IMR-90 (cell line): ENCODE measurements at places on chromosomes 13 and 19. TPM values are rescaled to one million over a fixed set of nuclear protein-coding genes. Genes with fewer than 3 reads are reported as not detected.

- no peaks in the 10 kb centered on the region for H3K27me3 ChIP-seq
- H3K27ac ChIP-seq, result peak overlapping the region; percentile 95
- H3K4me3 ChIP-seq, result peak overlapping the region; percentile 59
- peaks cover 26% of the 10 kb centered on the region for H3K4me1 ChIP-seq
- DNase-seq, result peak; percentile 89
- peaks cover 10% of the 10 kb centered on the region; the same call in 1 of the 2 replicates for H3K36me3 ChIP-seq
Measured at GRCh38 chr19:58559275-58560006, 1.0 kb upstream of the UBE2M start.

GRCh38 chr19:7874076-7874896 lies at the start of gene PRR36:
Gene PRR36, minus strand, starts transcription at chr19:7874390. Its CDS starts 701 bp downstream, at chr19:7873689.
- no peaks in the 10 kb centered on the region for H3K36me3 ChIP-seq
- H3K4me3 ChIP-seq, result peak within 1 kb of the TSS; percentile 17; the same call in 1 of the 2 replicates
- H3K4me1 ChIP-seq, result peaks cover 9% of the 10 kb centered on the region; the same call in 1 of the 2 replicates
- peaks cover 32% of the 10 kb centered on the region for H3K27me3 ChIP-seq
- no peak for DNase-seq

- peaks cover 3% of the 10 kb centered on the region; the same call in 1 of the 2 replicates for H3K4me1 ChIP-seq
- no peak overlapping the region for H3K27ac ChIP-seq
- DNase-seq, result no peak
Measured at GRCh38 chr13:45184693-45185092, 16.2 kb downstream of the KCTD4 start.

Gene CYP4F8
- total RNA-seq, result not detected in 2 replicates

DNA sequence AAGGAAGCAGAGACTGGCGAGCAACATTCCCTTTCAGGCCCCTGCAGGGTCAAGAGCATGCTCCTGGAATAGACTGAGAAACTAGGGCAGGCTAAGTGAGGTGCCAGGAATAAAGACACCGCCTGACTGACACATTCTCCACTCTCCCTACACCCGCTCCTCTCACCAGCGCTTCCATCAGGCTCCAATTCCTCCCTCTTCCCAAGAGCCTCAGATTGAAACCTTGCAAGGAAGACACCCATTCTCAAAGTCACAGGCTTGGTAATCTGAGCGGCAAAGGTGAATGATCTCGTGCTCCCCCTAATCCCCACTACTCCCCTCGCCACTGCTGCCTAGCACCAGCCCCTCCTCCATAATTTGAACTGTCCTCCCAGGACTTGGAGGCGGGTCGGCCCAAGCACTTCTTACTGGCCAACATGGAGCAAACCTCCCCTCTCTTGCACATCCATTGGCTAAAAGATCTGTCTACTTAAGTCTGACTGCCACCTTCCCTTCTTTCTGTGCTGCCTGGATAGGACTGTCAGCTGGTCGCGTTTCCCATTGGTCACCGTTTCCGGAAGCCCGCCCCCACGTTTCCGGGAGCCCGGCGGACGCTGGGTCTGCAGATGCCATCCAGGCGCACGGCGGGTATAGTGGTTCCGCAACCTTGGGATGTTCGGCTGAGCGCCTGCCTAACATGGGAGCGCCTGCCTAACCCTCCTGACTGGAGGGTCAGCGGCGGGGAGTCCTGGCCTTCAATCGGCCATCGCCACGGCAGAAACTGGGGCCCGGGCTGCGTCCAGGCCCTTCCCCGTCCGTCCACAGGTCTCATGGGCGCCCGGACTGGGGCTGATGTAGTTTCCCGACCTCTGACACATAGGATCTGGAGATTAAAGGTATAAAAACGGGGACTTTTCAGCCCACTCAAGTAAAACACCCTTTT lies 33.6 kb downstream of the ZNF383 start:
- H3K4me3 ChIP-seq, result peak overlapping the region; percentile 76
- peak overlapping the region; percentile 38; the same call in 1 of the 2 replicates for H3K27ac ChIP-seq
- H3K27me3 ChIP-seq, result no peaks in the 10 kb centered on the region
- peak; percentile 97 for DNase-seq
- peaks cover under 1% of the 10 kb centered on the region; the same call in 1 of the 2 replicates for H3K36me3 ChIP-seq

Gene ZNF285
- 5.0 and 5.9 TPM in 2 replicates for total RNA-seq

GRCh38 chr19:45376045-45376724 lies 5.8 kb upstream of the ERCC2 start:
- H3K27ac ChIP-seq, result peak overlapping the region; percentile 59
- no peak overlapping the region for H3K4me3 ChIP-seq
- no peaks in the 10 kb centered on the region for H3K27me3 ChIP-seq

Gene U2AF2
- 96.1 and 120 TPM in 2 replicates for total RNA-seq

Gene C1QTNF9
- under 0.01 and 0.18 TPM in 2 replicates for total RNA-seq

GRCh38 chr19:1935484-1936208 lies 5.3 kb upstream of the CSNK1G2 start:
- peak; percentile 28 for DNase-seq
- H3K36me3 ChIP-seq, result no peaks in the 10 kb centered on the region
- H3K27ac ChIP-seq, result no peak overlapping the region
- H3K4me1 ChIP-seq, result peaks cover 2% of the 10 kb centered on the region; the same call in 1 of the 2 replicates

Gene CCNA1
- total RNA-seq, result not detected in 2 replicates

Gene KLF1
- not detected in 2 replicates for total RNA-seq

GRCh38 chr13:67410645-67411044 lies 180.5 kb upstream of the PCDH9 start:
- H3K27me3 ChIP-seq, result no peaks in the 10 kb centered on the region
- no peak for DNase-seq
- no peak overlapping the region for H3K4me3 ChIP-seq
- H3K27ac ChIP-seq, result no peak overlapping the region

DNA sequence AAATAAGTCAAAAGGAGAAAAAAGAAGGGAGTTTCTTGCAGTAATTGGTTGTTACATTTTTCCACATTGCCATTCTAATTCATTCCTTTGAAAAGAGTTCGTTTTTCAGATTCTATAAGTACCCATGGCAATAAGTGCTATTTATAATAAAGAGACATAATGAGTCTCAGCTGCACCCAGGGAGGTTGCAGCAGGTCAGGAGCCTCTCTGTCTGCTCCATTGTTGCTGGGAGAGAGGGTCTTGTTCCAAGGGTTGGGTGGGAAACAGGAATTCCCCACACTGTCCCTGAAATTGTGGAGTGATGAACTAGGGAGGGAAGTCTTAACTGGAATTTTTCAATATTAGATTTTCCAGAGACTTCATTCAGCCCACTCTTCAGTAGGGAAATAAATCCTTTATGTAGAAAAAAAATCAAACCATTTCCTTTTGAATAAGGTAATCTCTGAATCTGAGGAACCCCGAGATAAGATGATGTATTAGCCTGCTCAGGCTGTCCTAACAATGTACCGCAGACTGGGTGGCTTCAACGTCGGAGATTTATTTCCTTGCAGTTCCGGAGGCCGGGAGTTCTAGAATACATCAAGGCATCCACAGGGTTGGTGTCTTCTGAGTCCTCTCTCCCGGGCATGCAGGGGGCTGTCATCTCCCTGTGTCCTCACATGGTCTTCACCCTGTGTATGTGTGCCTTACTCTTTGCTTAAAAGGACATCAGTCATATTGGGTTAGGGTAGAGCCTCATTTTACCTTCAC lies 342.7 kb upstream of the TMTC4 start:
- H3K27me3 ChIP-seq, result no peaks in the 10 kb centered on the region
- no peak overlapping the region for H3K27ac ChIP-seq
- DNase-seq, result no peak
- no peaks in the 10 kb centered on the region for H3K36me3 ChIP-seq

DNA sequence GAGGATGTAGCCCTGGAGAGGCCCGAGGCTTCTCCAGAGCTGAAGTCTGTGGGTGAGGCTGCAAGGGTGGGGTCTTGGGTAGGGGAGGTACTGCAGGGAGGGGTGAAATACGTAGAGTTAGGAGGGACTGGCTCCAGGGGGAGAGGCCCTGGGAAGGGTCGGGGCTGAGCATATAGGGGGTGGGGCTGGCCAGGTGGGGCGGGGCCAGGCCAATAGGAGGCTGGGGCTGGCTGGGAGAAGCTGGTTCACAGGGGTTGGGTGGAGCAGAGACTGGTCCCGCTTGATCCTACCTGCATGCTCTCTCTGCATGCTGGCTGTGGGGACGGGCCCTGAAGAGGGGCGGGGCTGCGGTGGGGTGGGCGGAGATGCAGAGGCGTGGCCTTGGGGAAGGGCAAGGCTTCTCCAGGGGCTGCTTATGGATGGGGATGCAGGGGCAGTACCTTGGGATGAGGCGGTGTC lies 51.9 kb downstream of the CELF5 start:
- no peaks in the 10 kb centered on the region for H3K36me3 ChIP-seq
- peaks cover 35% of the 10 kb centered on the region for H3K27me3 ChIP-seq
- DNase-seq, result no peak
- 0 out of 2 replicates have a peak, but pooled peaks cover 2% of the 10 kb centered on the region for H3K4me1 ChIP-seq
- H3K27ac ChIP-seq, result no peak overlapping the region

DNA sequence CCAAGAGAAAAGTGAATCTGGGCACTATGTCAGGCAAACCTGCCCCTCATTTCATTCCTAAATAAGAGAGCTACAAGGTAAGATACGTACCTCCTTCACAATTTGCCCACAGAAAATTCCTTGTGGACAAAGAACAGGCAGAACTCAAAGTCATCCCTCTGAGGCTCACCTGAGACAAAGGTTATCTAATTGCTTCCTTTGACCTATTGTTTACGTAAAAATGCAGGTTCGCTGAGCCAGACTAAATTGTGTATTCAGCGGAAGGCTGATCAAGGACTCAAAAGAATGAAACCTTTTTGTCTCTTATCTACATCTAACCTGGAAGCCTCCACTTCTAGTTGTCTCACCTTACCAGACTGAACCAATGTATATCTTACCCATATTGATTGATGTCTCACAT lies 213.3 kb downstream of the POSTN start:
- H3K36me3 ChIP-seq, result no peaks in the 10 kb centered on the region
- no peak for DNase-seq

Gene C13orf46
- under 0.01 TPM in 2 replicates for total RNA-seq

Gene RETN
- not detected in 2 replicates for total RNA-seq

DNA sequence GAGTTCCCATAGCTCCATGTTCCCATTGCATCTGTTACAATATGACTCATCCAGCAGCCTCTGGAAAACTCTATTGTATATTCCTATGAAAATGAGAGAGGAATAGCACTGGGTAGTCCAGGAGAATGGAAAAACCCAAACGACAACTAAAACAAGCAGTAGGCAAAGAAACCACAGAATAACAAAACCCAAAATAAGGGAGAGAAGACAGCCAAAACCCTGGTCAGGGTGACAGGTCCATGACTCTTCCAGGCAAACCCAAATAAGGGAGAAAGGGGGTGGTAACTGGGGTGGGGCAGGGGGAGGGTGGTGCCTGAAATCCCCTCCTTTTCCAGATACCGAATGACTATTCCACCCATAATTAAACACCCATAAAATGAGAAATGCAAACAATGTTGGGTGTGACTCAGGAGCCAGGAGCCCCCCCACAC lies 4.0 kb upstream of the ZNF8 start:
- DNase-seq, result peak; percentile 35
- H3K4me3 ChIP-seq, result no peak overlapping the region
- H3K27me3 ChIP-seq, result no peaks in the 10 kb centered on the region
- H3K36me3 ChIP-seq, result peaks cover 35% of the 10 kb centered on the region
- no peaks in the 10 kb centered on the region for H3K4me1 ChIP-seq

DNA sequence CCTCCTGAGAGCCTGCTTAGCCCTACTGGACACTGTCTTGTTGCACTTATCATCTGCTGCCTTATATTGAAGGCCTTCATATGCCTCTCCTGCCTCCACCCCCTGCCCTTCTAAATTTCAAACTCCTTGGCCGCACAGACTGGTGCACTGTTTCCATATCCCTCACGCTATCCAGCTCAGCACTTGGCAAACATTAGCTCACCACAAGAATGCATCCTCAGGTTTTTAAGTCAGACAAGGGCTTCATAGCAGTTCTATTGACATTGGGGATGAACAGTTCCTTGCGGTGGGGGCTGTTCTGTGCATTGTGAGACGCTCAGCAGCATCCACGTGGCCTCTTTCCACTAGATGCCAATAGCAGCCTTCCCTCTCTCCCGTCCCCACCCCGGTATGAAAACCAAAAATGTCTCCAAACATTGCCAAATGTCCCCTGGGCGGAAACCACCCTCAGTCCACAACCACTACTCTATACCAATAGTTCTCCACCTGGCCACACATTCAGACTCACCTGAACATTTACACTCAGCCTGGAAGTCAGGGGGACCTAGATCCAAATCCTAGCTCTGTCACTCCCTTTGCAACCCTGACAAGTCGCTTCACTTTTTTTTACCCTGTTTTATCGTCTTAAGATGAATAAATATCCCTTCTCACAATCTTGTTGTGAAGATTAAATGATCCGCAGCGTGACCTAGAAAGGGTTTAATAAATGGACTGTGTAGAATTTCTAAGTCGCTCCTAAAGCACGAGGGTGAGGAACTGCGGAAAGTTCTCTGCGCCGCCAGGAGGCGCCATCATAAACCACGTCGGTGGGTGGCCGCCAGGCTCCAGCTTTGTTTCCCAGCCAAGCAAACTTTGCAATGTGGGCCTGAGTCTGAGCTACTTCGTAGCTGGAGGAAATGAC lies 3.6 kb upstream of the CEACAM3 start:
- H3K27me3 ChIP-seq, result peaks cover 5% of the 10 kb centered on the region
- no peak overlapping the region for H3K4me3 ChIP-seq
- H3K27ac ChIP-seq, result no peak overlapping the region
- H3K4me1 ChIP-seq, result no peaks in the 10 kb centered on the region
- peak; percentile 36 for DNase-seq

GRCh38 chr19:43660971-43661360 lies 9.0 kb downstream of the PLAUR start:
- no peak overlapping the region for H3K27ac ChIP-seq
- H3K4me1 ChIP-seq, result no peaks in the 10 kb centered on the region
- H3K4me3 ChIP-seq, result no peak overlapping the region
- no peak for DNase-seq
- H3K27me3 ChIP-seq, result no peaks in the 10 kb centered on the region

DNA sequence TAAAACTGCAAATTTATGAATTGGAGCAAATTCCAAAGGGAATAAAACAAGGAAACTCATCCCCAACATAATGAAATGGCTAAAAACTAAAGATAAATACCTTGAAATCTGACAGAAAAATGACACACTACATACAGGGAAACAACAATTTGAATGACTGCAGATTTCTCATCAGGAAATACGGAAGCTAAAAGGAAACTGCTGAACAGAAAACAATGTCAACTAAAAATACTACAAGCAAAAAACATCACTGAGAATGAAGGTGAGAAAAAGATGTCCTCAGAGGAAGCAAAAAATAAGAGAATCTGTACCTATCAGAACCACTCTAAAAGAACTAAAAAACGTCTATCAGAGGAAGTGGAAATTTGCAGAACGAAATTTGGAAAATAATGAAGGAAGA lies 39.5 kb downstream of the ZSWIM9 start:
- H3K27ac ChIP-seq, result no peak overlapping the region
- no peak overlapping the region for H3K4me3 ChIP-seq
- no peaks in the 10 kb centered on the region for H3K36me3 ChIP-seq

Gene FFAR1
- not detected in 2 replicates for total RNA-seq

GRCh38 chr19:30309905-30310601 lies 62.1 kb upstream of the ZNF536 start:
- H3K4me1 ChIP-seq, result no peaks in the 10 kb centered on the region
- no peak overlapping the region for H3K4me3 ChIP-seq
- no peak overlapping the region for H3K27ac ChIP-seq
- H3K27me3 ChIP-seq, result no peaks in the 10 kb centered on the region

Gene EPS8L1
- 0.90 and 1.9 TPM in 2 replicates for total RNA-seq

Gene HIF3A
- not detected in 2 replicates for total RNA-seq

- H3K27ac ChIP-seq, result no peak overlapping the region
- DNase-seq, result no peak
- no peak overlapping the region for H3K4me3 ChIP-seq
- no peaks in the 10 kb centered on the region; the same call in 1 of the 2 replicates for H3K27me3 ChIP-seq
- H3K4me1 ChIP-seq, result no peaks in the 10 kb centered on the region
- H3K36me3 ChIP-seq, result no peaks in the 10 kb centered on the region
Measured at GRCh38 chr13:66950666-66951065, 279.5 kb downstream of the PCDH9 start.
